ENCODE measurements at places on chromosomes 6 and 20. TPM values are rescaled to one million over a fixed set of nuclear protein-coding genes. Genes with fewer than 3 reads are reported as not detected.

Gene RBPJL
- total RNA-seq = not detected

Gene TFAP2A
- total RNA-seq = 0.13 TPM

Gene MACROD2
- total RNA-seq = 3.7 TPM

Gene LAMA2
- 165 TPM for total RNA-seq

Gene CEP57L1
- total RNA-seq = 30.9 TPM

Gene HLA-DRA
- 30.7 TPM for total RNA-seq

Gene NRSN1
- total RNA-seq = not detected

Gene DSP
- total RNA-seq = 1.4 TPM

Gene REM1
- total RNA-seq = 9.6 TPM

Gene HLA-DPA1
- 18.6 TPM for total RNA-seq

Gene AK9
- 10.5 TPM for total RNA-seq

Gene FOXS1
- total RNA-seq = 6.0 TPM

Gene C6orf132
- 0.53 TPM for total RNA-seq

Gene PSMB9
- 4.3 TPM for total RNA-seq

Gene OXT
- total RNA-seq = 0.66 TPM

Gene PRRC2A
- 51.3 TPM for total RNA-seq

Gene CD109
- 21.1 TPM for total RNA-seq

Gene APOBEC2
- total RNA-seq = 509 TPM

Gene GRIK2
- total RNA-seq = 1.3 TPM
